ENCODE measurements at places on chromosomes 2 and 18. TPM values are rescaled to one million over a fixed set of nuclear protein-coding genes. Genes with fewer than 3 reads are reported as not detected.

Gene CHST9
- total RNA-seq: not detected

Gene FSIP2
- total RNA-seq: 0.08 TPM

Gene GMCL1
- total RNA-seq: 12.8 TPM

Gene FOXI3
- total RNA-seq: not detected

Gene GRB14
- total RNA-seq: 15.4 TPM

Gene ZSWIM2
- not detected for total RNA-seq

Gene GCG
- not detected for total RNA-seq

Gene ATF2
- total RNA-seq: 26.8 TPM

Gene KCNK3
- not detected for total RNA-seq

Gene ALPG
- not detected for total RNA-seq

Gene RND3
- total RNA-seq: 38.7 TPM

Gene RAPH1
- total RNA-seq: 20.0 TPM
